ENCODE measurements at places on chromosomes 12 and 14. TPM values are rescaled to one million over a fixed set of nuclear protein-coding genes. Genes with fewer than 3 reads are reported as not detected.

The GALNT9 gene
- total RNA-seq: 0.63 TPM

The PMEL gene
- total RNA-seq: not detected

The RPGRIP1 gene
- total RNA-seq: 0.42 TPM

The LYSET gene
- total RNA-seq: 13.6 TPM

The NR4A1 gene
- 126 TPM for total RNA-seq

The VWF gene
- total RNA-seq: 0.63 TPM

The TMCC3 gene
- total RNA-seq: 10.9 TPM

The OR4Q3 gene
- not detected for total RNA-seq

The KRT78 gene
- not detected for total RNA-seq

The MTHFD1 gene
- 9.0 TPM for total RNA-seq

The RAB21 gene
- total RNA-seq: 43.0 TPM

The KITLG gene
- total RNA-seq: 0.21 TPM

The MYO1H gene
- total RNA-seq: under 0.01 TPM

The CCDC175 gene
- total RNA-seq: 0.84 TPM

The KCNK10 gene
- 0.10 TPM for total RNA-seq

The RAD51AP1 gene
- total RNA-seq: 1.0 TPM

The RIMBP2 gene
- not detected for total RNA-seq

The TMEM30B gene
- 5.8 TPM for total RNA-seq

The RNASE12 gene
- not detected for total RNA-seq

The GALNT8 gene
- 0.42 TPM for total RNA-seq

The PRB2 gene
- not detected for total RNA-seq

The SRRM4 gene
- total RNA-seq: not detected

The ADAMTS20 gene
- not detected for total RNA-seq

The DPY19L2 gene
- 1.5 TPM for total RNA-seq

The DPF3 gene
- 1.3 TPM for total RNA-seq

The MAPK1IP1L gene
- total RNA-seq: 96.1 TPM

The APPL2 gene
- total RNA-seq: 46.3 TPM

The GPRC5A gene
- 1.6 TPM for total RNA-seq

The A2ML1 gene
- total RNA-seq: not detected

The ANKRD33 gene
- 0.10 TPM for total RNA-seq

All from mononuclear cell (primary cell).